CD4-positive, alpha-beta T cell treated with Interleukin-6 for 4 hours (primary cell): ENCODE measurements at places on chromosomes 2 and 18.

DNA sequence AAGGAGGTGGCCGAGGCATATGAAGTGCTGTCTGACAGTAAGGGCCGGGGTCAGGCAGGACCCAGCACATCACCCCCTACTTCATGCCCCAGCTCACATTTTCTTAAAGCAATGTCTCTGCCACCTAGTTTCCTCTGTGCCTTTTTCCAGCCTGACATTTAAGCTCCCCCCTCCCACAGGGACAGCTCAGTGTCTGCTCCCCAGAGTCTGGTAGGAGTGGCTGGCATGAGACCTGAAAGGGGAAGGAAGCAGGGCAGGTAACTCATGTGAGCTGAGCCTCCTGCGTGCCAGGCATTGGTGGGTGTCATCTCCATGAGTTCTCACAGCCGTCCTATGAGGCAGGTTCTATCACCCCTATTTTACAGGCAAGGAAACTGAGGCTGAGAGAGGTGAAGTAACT is 1.5 kb downstream of the DNAJB2 start:
- no peak for DNase-seq

DNA sequence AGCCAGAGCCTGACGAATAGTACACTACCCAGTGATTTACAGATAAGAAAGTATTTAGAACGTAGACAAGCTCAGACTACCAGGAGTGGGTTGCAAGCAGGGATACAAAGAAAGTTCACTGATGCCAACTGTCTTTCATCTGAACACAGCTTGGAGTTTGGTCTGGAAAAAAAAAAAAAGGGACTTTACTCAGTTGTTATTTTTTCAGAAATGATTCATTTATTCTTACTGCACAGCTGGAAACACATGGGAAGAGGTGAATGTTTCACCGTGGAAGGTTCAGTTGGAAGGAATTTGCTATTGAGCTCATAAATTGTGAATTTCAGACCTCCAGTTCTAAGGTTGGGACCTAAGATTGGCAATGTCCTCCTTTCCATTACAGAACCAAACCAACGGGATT is 259.7 kb downstream of the ETAA1 start:
- DNase-seq: no peak

DNA sequence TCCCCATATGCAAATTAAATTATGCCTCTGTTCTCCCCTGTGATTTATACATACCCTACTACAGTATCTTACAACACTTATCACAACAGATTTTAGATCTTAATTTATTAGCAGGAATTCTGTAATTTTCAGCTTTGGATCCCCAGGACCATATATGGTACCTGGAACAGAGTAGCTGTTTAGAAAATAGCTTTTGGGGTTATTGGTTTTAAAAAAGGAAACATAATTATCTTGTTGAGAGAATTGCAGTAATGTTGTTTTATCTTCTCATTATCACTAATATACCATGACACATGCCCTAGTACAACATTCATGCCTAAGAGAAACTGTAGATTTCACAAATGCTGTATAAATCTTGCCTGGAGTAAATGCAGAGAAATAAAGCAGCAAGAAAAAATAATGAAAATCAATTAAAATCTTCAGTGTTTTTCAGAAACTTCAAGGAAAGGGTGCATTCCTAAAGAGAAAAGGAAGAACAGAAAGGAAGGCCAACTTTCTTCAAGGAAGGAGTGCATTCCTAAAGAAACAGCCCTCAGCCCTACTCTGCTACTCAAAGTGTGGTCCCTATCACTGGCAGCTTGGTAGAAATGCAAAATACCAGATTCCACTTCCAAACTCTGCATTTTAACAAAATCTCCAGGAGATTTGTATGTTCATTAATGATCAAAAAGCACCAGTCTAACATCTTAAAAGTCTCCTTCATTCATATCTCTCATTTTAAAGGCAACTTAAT is 37.1 kb upstream of the CSRNP3 start:
- DNase-seq: no peak

- DNase-seq: peak; percentile 29
Measured at GRCh38 chr2:69581774-69582581, 61.6 kb downstream of the AAK1 start.

- DNase-seq: no peak
Measured at GRCh38 chr2:203637471-203638167, 68.8 kb upstream of the CD28 start.

DNA sequence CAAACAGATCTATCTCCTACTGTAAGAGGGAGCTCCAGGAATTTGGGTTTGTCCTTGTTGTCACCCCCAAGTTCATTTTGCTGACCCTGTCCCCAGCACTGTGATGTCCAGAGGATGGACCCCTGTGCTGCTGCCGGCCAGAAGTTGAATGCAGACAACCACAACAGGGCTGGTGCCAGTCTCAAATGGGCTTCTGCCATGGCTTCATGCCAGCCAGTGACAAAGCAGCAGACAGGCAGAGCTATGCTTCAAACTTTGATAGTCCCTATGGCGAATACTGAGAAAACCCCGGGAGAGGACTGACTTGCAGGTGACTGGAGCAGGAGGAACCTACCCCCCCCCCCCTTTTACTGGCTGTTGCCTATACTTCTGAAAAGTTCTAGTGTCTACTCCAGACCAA is 3.2 kb downstream of the SMAD7 start:
- no peak for DNase-seq

GRCh38 chr2:44450806-44451205 is 89.1 kb downstream of the CAMKMT start:
- no peak for DNase-seq

GRCh38 chr2:145874466-145874865 is 1354.5 kb upstream of the ZEB2 start:
- no peak for DNase-seq

DNA sequence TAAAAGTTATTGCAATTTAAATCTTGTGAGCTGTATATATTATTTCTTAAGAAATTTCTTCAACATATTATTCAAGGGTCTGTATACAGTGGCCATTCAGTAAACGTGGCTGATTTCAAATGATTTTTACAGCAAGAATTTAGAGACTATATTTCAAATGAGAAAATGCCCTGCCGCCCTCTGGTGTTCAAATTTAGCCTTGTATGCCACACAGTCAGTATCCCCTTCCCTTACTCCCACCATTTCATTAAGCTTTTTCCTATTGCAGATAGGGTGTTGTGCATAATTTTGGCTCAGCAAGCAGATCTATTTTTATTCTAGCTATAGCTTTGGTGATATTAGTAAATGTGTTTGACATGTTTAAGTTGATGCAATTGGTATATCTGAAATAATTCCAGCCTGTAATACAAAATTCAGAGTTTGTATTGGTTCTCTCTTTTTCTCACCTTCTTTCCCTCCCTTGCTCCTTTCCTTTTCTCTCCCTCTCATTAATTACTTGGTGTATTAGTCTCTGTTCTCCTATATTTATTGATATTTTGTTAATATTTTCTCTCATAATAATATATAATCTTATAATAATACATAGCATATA is 22.8 kb upstream of the SCN7A start:
- no peak for DNase-seq

GRCh38 chr2:178484245-178485041 is 4.2 kb downstream of the PLEKHA3 start:
- DNase-seq: no peak

GRCh38 chr2:39220136-39220535 is 23.6 kb downstream of the CDKL4 start:
- DNase-seq: no peak

DNA sequence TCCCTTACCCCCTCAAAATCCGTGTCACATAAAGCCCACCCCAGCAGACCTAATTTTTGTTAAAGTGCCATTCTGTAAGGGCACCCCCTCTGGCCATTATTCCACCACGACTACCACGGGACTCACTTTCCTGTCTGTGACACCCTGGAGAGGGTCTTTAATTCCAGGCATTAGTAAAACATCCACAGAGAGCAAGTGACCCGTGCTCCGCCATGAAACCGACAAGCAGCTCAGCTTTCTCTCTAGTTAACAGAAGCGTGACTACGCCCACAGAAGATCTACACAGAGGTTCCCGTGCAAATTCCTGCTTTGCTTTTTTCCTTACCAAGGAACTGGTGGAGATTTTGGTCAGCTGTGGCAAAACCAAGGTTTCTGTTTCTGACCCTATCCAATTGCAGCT is 4.4 kb downstream of the SIGLEC15 start:
- no peak for DNase-seq

DNA sequence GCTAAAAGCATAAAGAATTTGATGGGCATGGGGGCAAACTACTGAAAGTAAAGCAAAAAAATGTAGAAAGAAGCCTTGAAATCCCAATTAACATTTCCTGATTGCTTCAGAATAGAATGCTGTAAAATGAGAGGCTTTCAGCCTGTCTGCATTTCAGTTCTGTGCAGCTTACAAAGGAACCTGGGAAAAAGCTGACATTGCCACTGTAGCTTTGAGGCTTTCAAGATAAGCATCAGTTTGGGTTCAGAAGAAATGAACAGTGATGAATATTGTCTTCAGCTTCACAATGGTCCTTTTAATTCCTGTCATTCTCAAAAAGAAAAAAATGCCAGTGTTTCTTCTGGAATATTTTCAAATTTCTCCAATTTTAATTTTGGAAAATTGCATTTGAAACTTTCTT is 242.7 kb downstream of the LRRTM1 start:
- DNase-seq: no peak
